ENCODE measurements at places on chromosomes 1 and 21.

DNA sequence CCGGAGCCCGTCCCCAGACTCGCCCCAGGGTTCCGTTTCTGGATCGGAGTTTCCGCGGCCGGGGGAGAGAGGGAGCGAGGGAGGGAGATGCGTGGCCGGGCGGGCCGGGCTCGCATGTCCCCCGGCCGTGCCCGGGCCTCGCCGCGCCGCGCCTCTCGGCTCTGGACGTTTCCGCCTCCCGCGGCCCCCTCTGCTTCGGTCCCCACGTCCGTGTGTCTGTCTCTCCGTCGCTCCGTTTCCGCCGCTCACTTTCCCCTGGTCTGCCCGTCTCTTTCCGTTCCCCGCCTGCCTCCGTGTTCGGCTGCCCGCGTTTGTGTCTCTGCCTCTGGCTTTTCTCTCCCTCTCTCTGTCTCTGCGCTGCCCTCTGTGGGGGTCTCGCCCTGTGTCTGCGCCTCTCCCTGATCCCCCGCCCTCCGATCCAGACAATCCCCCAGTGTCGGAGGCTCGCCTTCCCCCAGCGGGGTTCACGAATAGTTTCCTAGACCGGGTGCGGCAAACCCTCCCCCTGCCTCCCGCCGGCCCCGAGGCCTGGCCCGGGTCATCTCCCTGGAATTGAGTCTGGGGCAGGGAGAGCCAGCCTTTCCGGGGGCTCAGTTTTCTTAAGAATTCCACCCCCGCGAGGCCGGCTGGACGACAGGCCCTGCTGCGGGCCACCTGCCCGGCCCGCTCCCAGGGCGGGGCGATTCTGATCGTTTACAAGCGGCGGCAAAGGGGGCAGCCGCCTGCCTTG is 735 bp downstream of the NBL1 start:
- DNase-seq, result no peak

DNA sequence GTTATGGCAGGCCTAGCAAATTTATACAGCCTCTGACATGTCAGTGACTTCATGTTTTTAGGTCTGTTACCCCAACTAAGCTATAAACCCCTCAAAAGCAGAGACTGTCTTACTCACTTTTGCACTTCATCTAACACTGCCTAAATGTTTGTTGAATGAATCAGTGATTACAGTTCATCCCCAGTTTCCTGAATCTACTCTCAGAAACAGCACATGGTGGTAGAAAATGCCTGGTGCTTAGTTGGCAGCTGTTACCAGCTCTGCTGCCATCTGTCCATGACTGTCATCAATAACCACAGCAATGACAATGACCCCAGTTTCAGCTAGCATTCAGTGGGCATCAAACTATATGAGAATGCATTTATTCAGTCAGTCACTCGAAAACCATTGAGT is 110.5 kb upstream of the SERBP1 start:
- DNase-seq, result peak; percentile 66

DNA sequence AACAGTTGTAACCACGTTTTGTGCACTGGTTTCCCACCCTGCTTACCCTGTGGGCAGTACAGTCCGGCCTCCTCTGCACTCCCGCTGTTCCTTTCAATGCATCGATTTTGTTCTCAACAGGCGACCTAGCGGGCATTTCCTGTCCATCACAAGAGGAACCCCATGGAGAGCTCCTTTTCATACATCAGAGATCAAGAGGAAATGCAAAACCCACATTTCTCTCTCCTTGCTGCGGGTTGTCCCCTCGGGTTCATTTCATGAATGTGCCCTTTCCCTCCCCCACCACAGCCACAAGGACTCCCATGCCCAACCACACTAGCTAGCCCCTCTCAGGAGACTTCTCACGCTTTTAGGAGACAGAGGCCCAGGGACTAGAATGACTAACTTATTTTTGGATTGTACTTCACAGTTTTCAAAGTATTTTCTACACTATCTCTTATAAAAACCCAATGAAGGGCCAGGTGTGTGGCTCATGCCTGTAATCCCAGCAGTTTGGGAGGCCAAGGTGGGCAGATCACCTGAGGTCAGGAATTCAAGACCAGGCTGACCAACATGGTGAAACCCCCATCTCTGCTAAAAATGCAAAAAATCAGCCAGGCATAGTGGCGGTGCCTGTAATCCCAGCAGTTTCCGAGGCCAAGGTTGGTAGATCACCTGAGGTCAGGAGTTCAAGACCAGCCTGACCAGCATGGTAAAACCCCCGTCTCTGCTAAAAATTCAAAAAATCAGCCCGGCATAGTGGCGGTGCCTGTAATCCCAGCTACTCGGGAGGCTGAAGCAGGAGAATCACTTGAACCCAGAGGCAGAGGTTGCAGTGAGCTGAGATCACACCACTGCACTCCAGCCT is 18.4 kb downstream of the ATP1A4 start:
- no peak for DNase-seq

DNA sequence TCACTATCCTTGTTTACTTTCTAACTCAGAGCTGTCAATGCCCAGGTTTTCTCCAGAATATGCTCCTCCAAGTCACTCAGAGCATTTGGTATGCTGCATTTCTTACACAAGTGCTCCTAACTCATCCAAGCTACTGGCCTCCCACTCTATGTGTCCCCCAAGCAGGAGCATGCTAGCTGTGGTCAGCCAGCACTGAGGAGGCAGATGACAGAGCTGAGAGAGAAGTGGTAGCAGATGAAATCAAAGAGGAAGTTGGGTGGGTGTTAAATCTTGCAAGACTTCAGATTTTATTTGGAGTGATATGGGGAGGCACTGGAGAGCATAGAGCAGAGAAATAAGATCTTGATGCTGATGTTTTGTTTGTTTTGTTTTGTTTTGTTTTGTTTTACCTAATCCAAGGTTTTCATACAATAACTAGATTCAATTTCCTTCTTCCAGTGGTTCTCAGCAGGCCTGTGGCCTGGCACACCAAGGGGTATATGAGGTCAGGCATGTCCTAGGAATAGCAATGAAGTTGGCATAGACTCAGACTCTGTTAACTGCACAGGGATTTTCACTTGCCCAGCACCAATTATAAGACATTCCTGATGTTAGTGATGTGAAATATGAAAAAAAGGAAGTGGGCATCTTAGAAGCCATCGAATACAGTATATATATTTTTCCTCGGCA is 3.1 kb upstream of the PGBD5 start:
- no peak for DNase-seq

- no peak for DNase-seq
These were observed 60.9 kb downstream of the TBX19 start for GRCh38 chr1:168341483-168341975.

GRCh38 chr21:37264808-37265207 is 2.3 kb downstream of the VPS26C start:
- DNase-seq, result no peak

- no peak for DNase-seq
These were observed 676.1 kb downstream of the PTPRU start for GRCh38 chr1:29912425-29912824.

- DNase-seq, result no peak
These were observed 81.2 kb upstream of the C1orf174 start for GRCh38 chr1:3981261-3981660.

- DNase-seq, result no peak
These were observed 9.6 kb downstream of the VPS26C start for GRCh38 chr21:37257511-37257966.

DNA sequence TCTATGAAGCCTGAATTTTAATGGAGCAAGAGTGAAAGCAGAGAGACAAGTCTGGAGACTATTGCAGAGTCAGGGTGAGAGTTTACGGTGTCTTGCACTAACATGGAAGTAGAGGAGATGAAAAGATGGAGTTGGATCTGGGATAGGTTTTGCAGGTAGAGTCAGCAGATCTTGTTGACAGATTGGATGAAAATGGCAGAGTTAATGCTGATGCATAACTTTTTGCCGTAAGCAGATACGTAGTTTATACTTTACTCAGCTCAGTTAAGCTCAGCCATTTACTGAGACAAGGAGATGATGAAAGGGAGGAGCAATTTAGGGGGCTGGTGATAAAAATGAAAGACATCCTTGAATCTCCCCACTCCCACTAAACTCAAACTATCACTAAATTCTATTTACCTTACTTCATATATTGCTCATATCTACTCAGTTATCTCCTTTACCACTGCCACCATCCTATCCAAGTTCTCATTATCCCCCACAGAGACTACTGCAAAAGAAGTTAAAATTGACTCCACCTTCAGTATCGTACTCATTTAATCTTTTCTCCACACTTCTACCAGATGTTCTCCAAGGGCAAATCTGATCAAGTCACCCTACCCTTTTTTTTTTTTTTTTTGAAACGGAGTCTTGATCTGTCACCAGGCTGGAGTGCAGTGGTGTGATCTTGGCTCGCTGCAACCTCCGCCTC is 13.8 kb downstream of the C1orf185 start:
- no peak for DNase-seq

DNA sequence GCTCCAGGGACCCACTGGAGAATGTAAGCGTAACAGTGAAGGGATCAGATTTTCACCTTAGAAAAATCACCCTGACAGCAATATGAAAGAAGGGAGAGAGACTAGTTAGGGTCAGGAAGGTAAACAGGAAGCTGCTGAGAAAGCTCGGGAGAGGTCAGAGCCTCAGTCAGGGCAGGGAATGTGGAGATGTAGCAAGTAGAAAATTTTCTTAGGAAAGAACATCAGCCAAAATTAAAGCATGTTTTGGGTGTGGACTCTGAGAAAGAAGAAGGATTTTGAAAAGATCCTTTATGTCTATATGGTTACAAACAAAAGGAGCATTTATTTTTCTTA is 16.7 kb upstream of the ERICH3 start:
- no peak for DNase-seq

DNA sequence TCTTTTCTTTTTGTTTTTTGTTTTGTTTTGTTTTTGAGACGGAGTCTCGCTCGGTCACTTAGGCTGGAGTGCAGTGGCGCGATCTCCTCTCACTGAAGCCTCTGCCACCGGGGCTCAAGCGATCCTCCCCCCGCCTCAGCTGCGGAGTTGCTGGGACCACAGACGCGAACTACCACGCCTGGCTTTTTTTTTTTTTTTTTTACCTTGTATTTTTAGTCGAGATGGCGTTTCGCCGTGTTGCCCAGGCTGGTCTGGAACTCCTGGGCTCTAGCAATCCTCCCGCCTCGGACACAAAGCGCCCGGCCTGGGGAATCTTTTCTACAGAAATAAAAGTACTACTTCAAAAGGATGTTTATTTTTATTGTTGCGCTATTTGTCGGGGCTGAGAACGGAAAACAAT is 1.1 kb upstream of the SETDB1 start:
- no peak for DNase-seq

DNA sequence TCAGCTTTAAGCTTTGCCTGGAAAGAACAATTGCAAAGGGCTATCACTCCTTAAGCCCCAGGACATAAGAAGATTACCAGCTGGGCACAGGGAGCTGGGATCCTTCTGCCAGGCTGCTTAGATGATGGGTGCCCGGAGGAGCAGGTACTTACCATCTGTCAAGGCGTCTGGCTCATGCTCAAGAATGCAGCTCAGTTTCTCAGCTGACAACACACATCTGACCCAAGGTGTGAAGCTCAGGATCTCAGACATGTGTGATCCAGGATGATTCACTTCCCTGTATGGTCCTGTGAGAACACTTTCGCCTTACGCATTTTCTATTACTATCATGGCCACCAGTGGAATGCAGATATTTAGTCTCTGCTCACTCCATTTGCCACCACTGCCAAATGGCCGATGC is 14.7 kb upstream of the DISC1 start:
- no peak for DNase-seq

DNA sequence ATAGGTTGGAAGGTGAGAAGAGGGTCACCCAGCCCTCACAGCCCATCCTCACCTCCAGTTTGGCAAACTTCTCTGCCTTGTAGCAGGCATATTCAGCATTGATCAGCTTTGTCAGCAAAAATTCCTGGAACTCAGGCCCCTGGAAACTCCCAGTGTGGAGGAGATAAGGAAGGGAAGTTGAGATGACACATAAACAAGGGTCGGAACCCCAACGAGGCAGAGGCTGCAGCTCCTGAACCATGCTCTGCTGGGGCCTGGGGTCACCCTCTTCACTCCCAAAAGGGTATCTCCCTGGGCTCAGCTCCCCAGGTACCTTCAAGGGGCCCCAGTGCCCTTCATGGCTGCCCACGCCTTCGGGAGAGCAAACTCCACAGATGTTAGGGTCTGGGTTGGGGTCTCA is 60.4 kb downstream of the RAP1GAP start:
- DNase-seq, result no peak

GRCh38 chr1:237868817-237869600 is 21.7 kb downstream of the ZP4 start:
- DNase-seq, result no peak

DNA sequence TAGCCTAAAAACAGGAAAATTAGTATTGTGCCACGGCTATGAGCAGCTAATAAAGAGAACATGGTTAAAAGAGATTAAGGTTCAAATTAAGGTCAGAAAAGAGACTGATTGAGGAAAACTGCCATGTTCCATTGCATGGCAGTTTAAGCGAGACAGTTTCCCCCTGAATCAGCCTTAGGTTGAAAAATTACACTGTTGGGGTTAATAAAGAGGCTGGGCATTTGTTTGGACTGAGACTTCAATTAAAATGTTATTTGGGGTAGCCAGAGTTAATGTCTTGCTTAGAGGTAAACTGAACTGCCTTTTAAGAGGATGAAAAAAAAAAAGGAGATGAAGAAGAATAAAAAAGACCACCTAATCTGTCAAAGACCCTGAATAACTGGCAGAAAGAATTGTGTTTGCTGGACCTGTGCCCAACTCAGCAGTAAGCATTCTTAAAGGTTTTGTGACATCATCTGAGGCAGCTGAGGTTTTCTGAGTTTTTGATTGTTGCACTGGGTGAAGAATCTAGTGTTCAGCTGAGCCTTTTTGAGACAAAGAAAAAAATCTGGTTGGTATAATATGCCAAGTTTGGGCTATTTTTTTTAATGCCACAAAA is 17.7 kb upstream of the PROX1 start:
- DNase-seq, result no peak

GRCh38 chr21:36207577-36208320 is 51.1 kb downstream of the DOP1B start:
- peak; percentile 63 for DNase-seq

GRCh38 chr1:23177438-23178380 is 9.1 kb upstream of the LUZP1 start:
- no peak for DNase-seq

- no peak for DNase-seq
These were observed 6.8 kb downstream of the JMJD4 start for GRCh38 chr1:227728059-227728891.

GRCh38 chr1:34617321-34618118 is 137.3 kb upstream of the GJB5 start:
- DNase-seq, result no peak

GRCh38 chr1:156627313-156627880 is 8.2 kb downstream of the HAPLN2 start:
- peak; percentile 24 for DNase-seq

Measured in HS-5 (cell line).